ENCODE measurements at places on chromosomes 5 and 9.

DNA sequence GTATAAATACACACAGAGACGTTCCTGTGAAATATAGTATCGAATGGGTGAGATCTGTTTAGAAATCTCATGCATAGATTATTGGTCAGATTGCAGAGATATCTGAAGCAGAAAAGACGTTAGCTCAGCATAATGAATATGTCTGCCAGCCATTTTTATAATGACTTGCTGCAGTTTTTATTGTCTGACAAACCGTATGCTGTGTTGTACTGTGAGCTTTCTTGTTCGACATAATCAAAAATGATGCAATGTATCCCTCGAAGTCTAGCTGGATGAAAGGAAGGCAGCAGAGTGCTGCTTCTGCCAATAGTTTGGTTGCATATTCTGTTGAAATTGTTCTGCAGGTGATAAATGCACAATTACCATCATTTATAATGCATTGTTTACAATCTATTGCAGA, 514.9 kb upstream of the ARRDC3 start:
- DNase-seq: no peak

GRCh38 chr5:61604076-61605025, 272.3 kb downstream of the ZSWIM6 start:
- no peak for DNase-seq

- peak; percentile 93 for DNase-seq
These were observed 24.8 kb downstream of the FYB1 start for GRCh38 chr5:39194466-39195136.

DNA sequence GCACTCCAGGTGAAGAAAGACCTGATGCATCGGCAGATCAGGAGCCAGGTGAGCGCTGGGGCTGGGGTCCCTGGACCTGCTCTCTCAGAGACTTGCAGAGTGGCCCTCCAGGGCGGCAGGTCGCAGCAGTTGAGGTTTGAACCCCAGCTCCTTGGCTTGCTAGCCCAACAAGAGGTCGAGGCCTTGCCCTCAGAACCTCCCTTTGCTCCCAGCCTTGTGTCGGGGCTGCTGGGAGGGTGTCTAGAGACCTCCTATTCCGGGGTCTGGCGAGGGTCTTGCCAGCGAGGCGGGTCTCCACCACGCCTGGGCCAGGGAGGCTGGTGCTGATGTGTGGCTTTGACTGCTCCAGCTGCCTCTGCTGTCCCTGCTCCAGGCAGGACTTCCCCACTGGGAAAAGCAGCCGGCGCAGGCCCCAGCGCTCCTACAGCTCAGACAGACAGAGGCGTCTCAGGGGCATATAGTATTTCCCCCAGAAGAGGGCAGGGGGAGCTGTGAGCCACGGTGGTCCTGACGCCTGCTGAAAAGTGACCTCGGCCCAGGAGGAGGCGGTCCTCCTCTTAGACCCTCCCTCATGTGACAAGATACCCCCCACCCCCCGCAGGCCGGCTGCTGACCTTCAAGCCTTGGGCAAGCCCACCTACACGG, 38.3 kb downstream of the LRSAM1 start:
- no peak for DNase-seq

- DNase-seq: no peak
These were observed 102.7 kb downstream of the GALNT10 start for GRCh38 chr5:154293219-154293618.

DNA sequence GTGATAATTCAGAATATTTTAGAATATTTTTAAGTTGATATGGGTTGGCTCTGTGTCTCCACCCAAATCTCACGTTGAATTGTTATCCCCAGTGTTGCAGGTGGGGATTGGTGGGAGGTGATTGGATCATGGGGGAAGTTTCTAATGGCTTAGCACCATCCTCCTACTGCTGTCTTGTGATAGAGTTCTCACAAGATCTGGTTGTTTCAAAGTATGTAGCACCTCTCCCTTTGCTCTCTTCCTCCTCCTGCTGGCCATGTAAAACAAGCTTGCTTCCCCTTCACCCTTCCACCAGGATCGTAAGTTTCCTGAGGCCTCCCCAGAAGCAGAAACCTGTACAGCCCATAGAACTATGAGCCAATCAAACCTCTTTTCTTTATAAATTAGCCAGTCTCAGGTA, 214.6 kb upstream of the C9orf72 start:
- DNase-seq: no peak

- DNase-seq: no peak
These were observed 159.6 kb downstream of the NR2F1-AS1 start for GRCh38 chr5:93421468-93421867.

DNA sequence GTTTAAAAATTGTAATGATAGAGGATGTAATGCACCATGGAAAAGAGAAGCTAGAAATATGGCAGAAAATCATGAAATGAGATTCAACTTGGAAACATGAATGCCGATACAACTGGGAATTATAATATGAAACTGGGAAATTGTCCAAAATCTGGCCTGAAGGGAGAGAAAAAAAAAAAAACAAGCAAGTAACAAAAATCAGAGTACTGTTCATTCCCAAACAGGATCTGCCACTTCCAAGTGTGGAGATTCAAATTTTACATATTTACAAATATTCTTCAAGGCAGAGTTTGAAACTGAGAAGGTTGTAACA, 56.6 kb upstream of the MOCS2 start:
- DNase-seq: no peak

GRCh38 chr5:57346328-57346727, 136.3 kb downstream of the ACTBL2 start:
- no peak for DNase-seq

DNA sequence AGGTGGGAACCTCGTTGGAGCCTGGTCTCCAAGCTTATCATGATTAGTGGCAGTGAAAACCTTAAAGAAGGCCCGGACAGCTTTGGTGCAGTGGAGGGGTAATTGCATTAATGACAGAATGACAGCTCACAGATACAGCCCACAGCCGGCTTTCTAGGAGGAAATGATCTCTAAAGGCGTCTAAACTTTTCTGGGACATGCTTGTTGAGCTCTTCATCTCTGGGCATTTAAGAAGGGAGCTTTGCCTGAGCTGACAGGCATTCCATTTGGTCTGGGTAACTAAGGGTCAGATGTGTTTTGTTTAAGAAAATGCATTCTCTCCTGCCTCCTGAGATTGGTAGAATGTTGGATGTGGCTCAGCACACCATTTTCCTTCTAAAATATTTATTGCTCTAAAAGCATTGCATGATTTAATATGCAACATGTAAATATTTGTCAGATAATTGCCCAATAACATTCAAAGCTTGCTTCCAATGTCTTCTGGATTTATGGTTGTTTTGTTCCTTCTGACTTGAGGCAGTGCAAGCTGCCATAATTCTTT, 4.0 kb downstream of the ANKRD33B start:
- DNase-seq: peak; percentile 56

GRCh38 chr5:9157811-9158210, 388.1 kb downstream of the SEMA5A start:
- no peak for DNase-seq

DNA sequence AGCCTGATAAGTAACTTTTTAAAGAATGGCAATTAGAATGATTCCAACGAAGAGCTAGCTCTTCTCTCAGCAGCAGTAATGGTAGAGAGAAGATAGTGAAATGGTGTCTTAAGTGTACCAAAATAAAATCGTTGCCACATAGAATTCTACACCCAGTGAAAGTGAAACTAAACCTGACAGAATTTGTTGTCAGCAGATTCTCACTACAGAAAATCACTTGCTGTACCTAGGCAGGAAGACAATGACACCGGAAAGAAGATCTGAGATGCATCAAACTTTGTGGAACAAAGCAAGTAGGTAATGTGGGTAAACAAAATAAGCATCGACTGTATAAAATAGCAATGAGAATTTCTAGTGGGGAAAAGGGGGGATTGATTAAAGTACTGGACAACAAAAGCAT, 20.7 kb upstream of the EBF1 start:
- no peak for DNase-seq

DNA sequence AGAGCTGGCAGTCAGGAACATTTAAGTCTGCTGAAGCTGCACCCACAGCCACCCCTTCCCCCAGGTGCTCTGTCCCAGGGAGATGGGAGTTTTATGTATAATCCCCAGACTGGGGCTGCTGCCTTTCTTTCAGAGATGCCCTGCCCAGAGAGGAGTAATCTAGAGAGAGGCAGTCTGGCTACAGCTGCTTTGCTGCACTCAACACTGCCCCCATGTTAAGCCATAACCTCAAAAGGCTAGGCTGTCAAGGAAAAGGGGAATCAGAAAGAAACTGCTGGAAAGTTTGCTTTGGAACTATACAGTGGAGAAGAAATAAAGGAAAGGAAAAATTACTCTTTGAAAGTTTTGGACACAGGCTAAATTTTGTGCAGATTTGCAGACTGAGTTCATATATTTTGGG, 127.2 kb downstream of the MACIR start:
- DNase-seq: no peak

DNA sequence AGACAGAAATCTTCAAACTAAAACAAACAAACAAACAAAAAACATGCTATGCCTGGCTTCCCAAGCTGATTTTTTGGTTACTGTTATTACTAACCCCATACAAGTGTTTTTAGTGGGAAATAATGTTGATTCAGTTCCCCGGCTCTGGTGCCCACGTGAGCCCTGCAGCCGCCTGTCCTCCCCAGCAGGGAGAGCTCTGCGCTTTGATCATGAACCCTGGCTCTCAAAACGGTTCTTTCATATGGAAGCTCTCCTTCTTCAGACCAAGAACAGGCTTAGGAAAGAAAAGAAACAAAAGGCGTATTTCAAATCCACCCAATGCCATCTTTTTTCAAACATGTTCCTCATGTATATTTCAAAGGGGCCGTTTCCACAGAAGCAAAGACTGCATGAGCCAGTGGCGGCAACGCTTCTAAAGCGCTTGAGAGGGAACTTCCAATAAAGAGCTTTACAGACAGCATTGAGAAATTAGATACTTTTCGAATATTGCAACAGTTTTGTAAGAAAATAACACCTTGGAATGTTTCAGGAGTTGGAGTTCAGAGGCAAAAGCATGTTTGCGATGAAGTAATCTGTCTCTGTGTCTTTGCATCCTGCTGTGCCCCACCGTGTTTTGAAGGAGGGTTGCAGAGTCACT, 74.8 kb downstream of the ICE1 start:
- peak; percentile 88 for DNase-seq

GRCh38 chr5:174259696-174260420, 214.4 kb downstream of the NSG2 start:
- DNase-seq: no peak

DNA sequence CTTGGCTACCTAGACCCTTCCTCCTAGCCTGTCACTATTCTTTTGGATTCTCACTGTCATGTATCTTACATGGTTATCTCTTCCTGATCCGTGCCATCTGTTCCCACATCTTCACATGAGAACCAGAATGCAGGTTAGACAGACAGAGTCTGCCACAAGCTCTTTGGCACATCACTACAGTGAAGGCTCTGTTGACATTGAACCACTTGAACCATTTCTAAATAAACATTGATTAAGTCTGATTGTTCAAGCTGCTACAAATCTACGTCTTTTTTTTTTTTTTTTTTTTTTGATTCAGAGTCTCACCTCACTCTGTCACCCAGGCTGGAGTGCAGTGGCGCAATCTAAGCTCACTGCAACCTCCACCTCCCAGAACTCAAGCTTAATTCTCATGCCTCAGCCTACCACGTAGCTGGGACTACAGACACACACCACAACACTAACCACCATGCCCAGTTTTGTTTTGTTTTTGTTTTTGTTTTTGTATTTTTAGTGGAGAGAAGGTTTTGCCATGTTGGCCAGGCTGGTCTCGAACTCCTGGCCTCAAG, 85.1 kb upstream of the LRRTM2 start:
- DNase-seq: no peak

GRCh38 chr5:121285801-121286521, 565.7 kb upstream of the FTMT start:
- no peak for DNase-seq

GRCh38 chr9:89478821-89479668, 18.9 kb downstream of the SEMA4D start:
- no peak for DNase-seq

GRCh38 chr5:65037831-65038815, 269.4 kb downstream of the CWC27 start:
- DNase-seq: no peak

DNA sequence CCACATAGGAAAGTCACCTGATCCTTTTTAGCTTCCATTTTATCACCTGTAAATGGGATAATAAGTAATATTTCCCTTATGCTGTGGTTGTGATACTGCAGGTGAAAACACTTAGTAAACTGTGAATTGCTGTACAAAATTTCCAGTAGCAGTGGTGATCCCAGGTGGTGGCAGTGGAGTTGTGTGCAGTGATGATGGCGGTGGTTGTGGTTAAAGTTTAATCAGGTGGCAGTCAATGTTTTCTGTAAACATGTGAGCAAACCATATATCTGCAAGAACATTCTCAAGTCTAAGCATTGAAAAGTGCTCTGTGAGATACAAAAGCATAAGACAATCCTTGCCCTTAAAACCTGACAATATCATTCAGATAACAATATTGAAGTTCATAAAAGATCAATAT, 480.2 kb downstream of the RASEF start:
- DNase-seq: no peak

GRCh38 chr9:124010665-124011321, 775 bp upstream of the LHX2 start:
- peak; percentile 71 for DNase-seq

- peak; percentile 38 for DNase-seq
These were observed at the start of gene GNA14 for GRCh38 chr9:77648234-77649108. TSS of gene GNA14 (minus strand) at chr9:77648322. CDS start at chr9:77647793, 529 bp downstream.

DNA sequence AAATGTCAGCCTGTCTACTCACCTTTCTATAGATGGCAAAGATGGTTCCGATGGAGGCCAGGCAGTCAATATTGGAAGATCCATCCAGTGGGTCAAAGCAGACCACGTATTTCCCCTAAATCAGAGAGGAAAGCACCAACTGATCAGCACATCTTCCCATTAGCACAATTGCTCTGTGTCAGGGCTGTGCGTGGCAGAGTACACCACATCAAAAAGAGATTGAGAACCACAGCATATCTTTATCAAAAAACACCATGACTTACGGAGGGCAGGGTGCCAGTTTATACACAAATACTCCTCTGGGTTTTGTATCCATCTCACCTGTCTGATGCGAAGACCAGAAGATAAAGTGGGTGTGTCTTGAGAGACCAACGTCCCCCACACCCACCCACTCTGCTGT, 9.1 kb downstream of the FBP2 start:
- DNase-seq: no peak

GRCh38 chr9:37522971-37523370, 37.2 kb downstream of the POLR1E start:
- no peak for DNase-seq

DNA sequence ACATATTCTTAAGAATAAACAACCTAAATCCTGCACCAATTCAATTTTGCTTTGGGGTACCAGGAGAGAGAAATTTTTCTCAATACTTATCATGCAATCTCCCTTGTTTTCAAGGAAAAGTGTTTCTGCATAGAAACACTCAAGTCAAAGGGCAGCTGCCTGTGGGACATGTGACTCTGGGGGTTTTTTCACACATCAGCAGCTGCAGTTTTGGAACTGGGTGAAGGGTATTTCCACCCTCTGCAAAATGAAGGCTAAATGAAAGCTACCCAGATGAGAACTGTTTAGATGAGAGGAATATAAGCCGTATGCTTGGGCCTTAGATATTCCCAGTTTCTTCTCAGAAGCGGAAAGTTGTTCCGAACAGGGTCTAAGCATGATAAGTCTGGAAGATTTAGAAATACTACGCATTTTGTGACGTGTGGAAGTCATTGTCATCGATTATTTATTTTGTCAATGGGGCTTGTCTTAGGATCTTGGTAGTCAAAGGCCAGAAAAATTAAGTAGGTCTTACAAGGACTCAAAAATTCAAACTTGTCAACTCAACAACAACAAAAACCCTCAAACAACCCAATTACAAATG, 64.3 kb upstream of the BOD1 start:
- no peak for DNase-seq

GRCh38 chr5:167867281-167867680, 424.2 kb upstream of the WWC1 start:
- DNase-seq: no peak

All from AG20443 (cell line).